ENCODE measurements at places on chromosomes 1 and 21.

- DNase-seq = no peak
These were observed 83.7 kb upstream of the IFFO2 start for GRCh38 chr1:19040010-19040680.

DNA sequence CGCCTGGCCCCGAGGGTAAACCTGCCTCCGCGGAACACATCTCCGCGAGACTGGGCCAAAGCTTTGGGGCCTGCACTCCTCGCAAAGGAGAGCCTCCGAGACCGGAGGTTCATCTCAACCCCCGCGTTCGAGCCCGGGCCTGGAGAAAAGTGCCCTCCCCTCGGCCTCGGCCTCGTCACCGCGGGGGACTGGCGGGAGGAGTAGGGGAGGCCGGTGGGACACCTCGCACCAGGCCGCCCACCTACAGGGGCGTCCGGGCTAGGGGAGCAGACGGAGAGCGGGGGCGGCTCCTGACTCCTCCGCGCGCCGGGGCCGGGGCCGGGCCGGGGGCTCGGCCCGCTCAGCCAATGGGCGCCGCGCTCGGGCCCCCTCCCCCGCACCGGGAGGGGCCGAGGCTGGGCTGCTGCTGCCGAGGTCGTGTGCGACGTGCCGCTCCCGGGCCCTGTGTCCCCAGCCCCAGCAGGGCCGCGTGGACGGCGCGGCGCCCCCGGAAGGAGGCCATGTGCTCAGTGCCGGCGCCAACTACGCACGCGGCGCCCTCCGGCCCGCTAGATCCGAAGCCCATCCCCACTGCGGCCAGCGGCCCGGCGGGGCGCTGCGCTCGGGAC lies 684 bp downstream of the SLC2A1 start:
- peak; percentile 79 for DNase-seq

DNA sequence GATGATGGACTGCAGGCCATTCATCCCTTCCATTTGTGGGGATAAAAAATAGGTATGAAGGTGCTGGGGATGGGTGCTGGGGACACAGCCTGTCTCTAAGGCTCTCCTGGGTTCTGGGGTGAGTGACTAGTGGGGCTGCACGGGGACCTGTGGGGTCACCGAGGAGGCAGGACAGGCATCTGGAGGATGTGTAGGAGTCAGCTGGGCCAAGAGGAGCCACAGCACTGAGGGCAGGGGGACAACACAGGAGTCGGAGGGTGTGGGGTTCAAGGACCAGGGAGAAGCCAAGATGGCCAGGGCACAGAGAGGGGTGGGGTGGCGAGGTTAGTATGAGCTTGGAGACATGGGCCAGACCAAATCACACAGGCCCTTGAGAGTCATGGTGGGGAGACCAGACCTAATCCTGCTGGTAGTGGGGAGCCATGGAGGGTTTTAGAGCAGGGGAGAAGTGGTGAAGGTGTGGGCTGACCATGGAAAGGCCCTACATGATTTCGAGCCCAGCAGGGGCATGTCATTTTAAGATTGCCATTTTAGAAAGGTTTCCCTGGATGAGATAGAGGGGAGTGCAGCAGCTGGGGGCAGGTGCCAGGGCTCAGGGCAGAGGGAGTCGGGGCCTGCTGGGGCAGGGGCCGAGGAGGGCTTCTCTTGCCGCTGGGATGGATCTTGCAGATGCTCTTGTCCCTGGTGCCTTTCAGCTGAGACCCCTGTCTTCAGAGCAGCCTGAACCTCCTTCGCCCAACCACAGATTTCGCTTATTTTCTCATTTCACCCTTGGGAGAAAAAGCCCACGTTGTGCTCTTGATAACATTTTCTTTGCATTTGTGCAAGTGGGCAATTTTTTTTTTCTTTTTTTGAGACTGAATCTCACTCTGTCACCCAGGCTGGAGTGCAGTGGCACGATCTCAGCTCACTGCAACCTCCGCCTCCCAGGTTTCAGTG lies 22.7 kb downstream of the SERINC2 start:
- DNase-seq = no peak

- no peak for DNase-seq
These were observed 26.7 kb downstream of the CFH start for GRCh38 chr1:196678510-196678884.

DNA sequence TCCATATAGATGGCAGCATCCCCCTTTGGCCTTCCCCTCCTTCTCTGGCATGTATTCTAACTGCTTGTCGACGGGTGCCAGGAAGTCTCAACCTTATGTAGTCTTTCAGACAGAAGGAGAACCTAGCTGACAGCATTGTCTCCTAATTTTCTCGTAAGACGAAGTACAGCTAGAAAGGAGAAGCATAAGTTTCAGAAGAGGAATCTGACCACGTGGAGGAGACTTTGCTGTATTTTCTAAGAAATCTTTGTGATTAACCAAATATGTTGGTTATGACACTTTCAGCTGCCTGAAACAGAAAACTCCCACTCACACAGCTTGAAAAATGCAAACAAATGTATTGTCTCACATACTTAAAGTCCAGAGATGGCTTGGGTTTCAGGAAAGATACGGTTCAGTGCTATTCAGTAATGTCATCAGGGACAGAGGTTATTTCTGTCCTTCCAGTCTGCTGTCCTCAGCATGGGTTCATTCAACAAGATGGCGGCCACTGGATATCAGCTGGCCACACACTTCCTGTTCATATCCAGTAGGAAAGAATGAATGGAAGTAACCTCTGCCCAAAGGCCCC lies 109.5 kb upstream of the ZNF648 start:
- no peak for DNase-seq

DNA sequence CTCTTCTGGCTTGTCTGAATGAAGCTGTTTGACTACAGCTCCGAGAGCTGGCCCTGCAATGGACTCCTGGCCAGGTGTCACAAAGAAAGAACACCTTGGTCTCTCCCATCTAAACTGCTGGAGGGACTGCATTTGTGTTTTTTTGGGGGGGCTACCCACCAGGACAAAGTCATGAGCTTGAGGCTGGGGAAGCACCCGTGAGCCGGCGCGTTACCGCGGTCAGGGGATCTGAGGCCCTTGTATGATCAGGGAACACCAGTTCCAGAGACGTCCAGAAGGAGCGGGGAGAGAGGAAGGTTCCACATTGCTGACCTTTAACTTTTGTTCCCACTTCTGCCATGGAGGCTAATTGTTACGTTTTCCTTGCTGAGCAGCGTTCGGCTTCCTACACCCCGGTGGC lies 84.5 kb upstream of the C1orf174 start:
- no peak for DNase-seq

- DNase-seq = no peak
These were observed 9.9 kb upstream of the MAPKAPK2 start for GRCh38 chr1:206674745-206675175.

DNA sequence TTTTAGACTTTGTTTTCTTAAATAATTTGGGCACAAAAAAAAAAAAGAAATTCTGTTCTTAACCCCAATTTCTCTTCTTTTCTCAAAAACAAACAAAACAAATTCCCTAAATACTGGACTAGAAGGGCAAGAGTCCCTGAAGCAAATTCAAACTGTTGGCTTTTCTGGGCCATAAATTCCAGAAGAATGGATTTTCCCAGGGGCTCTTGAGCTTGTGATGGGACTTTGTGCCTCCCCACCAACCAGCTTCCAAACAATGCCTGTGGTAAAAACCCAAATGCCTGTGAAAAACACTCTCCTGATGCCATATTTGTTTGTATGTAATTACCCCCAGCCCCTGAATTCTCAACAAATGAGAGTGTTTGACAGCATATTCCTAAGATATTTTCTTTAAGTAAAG lies 55.4 kb downstream of the SGIP1 start:
- no peak for DNase-seq

DNA sequence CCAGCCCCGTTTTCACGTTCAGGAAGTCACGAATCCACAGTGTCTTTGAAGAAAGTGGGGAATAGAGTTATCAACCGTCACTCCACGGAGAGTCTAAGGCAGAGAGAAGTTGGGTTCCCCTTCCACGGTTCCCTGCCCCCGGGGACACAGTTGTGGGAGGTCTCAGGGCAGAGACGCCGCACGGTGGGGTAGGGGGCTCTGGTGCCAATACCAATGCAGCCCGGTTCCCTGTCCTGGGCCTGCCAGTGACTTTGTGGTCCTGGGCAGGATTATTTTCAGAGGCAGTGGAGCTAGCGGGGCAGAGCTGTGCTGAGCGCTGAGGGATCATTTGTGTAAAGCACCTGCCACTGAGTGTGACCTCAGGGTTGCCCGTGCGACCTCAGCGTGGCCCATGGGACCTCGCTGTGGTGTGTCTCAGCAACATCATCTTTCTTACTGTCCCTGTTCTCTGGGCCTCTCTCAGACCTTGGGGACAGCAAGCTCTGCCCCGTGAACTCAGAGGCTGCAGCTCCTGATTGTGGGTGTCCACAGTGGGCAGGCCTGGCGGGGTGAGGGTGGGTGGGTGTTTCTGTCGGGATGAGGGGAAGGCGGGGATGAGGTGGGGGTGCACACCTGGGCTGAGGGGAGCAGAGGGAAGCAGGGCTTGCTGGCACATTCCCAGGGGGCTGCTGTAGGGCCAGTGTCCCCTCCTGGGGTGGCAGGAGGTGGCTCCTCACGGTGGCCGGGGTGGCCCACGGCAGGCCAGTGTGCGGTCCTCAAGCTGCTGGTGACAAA lies 65.2 kb downstream of the AGPAT3 start:
- DNase-seq = no peak

DNA sequence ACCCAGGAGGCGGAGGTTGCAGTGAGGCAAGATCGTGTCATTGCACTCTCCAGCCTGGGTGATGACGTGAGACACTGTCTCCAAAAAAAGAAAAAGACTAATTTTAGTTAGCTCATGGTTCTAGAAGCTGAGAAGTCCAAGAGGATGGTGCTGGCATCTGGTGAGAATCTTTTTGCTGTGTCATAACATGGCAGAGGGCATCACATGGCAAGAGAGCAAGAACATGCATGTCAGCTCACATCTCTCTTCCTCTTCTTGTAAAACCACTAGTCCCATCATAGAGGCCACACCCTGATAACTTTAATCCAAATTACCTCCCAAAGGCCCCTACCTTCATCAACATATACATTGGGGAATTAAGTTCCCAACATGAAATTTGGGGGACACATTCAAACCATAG lies 13.8 kb upstream of the CNN3 start:
- DNase-seq = no peak

- peak; percentile 50 for DNase-seq
These were observed at the start of gene SUSD4 for GRCh38 chr1:223363856-223364684. Gene SUSD4, minus strand, starts transcription at chr1:223364176. Its CDS starts 751 bp downstream, at chr1:223363425.

- no peak for DNase-seq
These were observed 61.1 kb upstream of the ANGPTL1 start for GRCh38 chr1:178931858-178932551.

DNA sequence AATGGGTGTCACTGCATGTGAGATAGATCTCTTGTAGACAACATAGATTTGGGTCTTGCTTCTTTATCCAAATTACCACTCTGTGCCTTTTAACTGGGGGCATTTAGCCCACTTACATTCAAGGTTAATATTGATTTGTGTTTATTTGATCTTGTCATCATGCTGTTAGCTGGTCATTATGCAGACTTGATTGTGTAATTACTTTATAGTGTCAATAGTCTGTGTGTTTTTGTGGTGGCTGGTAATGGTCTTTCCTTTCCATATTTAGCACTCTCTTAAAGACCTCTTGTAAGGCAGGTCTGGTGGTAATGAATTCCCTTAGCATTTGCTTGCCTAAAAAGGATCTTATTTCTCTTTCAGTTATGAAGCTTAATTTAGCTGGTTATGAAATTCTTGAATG lies 29.6 kb downstream of the ZNF691 start:
- no peak for DNase-seq

DNA sequence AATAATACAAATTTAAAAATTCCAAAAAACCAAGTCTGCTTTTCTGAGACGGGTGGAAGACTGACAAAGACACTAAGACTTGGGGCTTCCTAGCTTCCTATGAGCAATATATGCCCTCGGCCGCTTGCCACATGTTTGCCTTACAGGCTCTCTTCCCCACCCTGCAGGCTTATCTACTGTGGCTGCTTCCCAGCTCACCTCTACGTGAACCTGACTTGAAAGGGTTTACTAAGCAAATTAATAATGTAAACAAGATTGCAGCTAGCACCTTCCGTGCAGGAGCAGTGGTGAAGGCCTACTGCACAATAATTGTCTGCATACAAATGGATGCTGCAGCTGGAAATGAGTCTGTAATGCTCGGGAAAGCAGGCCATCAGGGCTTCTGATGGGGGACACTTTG lies 152.9 kb upstream of the DAB1 start:
- no peak for DNase-seq

GRCh38 chr1:244802041-244802440 lies 33.4 kb upstream of the COX20 start:
- DNase-seq = no peak

DNA sequence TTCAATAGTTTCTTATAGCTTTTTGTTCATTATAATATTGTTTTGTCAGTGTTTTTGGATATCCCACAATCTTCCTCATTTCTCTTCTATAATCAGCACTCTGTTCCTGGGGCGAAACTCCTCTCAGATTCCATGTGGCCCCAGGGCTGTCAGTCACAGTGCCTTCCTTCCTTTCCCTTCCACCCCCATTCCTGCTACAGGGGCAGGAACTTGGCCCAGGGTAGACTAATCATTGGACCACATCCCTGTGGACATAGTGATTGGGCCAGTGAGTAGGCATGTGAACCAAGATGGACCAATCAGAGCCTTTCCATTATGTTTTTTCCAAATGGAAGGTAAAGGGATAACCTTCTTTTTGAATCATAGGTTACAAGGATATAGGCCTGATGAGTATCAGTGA lies 78.3 kb downstream of the PGM1 start:
- no peak for DNase-seq

DNA sequence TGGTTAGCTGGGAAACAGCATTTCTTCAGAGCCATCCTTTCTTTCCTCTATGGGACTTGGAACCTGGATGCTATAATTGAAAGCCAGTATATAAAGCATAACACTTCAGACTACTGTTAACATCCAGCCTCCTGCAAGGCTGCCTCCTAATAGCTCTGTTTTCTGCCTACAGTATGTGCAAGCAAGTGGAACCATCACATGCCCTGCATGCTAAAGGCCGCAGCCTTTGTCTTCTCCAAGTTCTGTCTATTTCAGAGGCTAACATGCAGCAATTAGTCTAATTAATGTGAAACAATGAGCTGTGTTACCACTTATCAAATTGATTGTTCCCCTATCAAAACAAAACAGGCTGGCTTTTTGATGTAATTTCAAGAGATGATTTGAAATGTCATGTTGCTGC lies 82.7 kb upstream of the ESRRG start:
- DNase-seq = no peak

DNA sequence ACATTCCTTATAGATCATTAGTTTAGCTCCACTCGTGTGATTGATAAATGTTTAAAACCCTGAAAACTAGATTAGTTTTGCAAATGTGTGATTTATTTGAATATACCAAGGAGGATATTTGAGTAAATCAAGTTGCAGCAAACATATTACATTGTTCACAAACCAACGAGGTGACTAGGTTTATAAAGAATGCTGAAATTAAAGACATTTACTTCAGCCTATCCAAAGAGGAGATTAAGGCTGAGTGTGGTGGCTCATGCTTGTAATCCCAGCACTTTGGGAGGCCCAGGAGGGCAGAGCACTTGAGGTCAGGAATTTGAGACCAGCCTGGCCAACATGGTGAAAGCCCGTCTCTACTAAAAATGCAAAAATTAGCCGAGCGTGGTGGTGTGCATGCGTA lies 34.1 kb downstream of the VTCN1 start:
- DNase-seq = no peak

GRCh38 chr1:103341377-103341880 lies 184.1 kb upstream of the RNPC3 start:
- no peak for DNase-seq

- no peak for DNase-seq
These were observed 23.2 kb downstream of the ILDR2 start for GRCh38 chr1:166952002-166952746.

GRCh38 chr1:7060745-7061144 lies 275.5 kb downstream of the CAMTA1 start:
- DNase-seq = no peak

GRCh38 chr1:7026169-7026568 lies 240.9 kb downstream of the CAMTA1 start:
- no peak for DNase-seq

- no peak for DNase-seq
These were observed 14.7 kb downstream of the TNFRSF18 start for GRCh38 chr1:1191734-1192133.
